EH (cell line): ENCODE measurements at places on chromosomes 4 and X.

GRCh38 chr4:166091912-166092510 lies 219.0 kb downstream of the TLL1 start:
- peak; percentile 57 for DNase-seq

DNA sequence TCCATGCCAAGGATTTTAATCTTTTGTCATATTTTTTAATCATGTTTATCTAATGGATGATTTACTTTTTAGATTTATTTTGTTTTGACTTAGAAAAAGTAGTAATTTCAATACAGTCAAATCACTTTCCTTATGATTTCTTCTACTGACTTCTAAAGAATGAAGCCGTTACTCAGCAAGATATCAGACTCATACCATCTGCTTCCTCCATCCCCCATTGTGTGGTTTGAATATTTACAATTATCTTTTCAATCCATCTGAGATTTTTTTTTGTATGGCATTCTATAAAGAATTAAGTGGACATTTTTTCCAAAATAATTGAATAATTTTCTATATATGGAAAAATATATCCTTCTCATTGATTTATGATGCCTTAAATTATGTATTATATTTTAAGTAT lies 565.4 kb upstream of the ATOH1 start:
- DNase-seq = no peak

DNA sequence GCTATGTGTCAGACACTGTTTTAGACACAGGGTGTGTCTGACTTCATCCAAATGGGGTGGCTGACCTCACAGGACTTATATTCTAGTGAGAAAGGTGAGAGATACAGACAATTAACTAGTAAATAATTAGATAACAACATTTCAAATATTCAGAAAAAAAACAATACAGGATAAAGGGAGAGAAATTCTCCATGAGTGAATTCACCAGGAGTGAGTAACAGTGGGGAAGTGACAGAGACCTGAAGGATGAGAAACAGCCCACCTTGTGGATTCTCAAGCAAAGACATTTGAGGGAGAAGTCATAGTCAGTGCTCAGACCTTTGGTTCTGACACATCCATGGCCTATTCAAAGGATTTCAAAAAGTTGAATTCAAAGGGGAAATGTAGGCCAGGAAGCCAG lies 627.9 kb downstream of the IQCM start:
- DNase-seq = no peak

GRCh38 chr4:77538574-77539157 lies 67.0 kb upstream of the CXCL13 start:
- no peak for DNase-seq

DNA sequence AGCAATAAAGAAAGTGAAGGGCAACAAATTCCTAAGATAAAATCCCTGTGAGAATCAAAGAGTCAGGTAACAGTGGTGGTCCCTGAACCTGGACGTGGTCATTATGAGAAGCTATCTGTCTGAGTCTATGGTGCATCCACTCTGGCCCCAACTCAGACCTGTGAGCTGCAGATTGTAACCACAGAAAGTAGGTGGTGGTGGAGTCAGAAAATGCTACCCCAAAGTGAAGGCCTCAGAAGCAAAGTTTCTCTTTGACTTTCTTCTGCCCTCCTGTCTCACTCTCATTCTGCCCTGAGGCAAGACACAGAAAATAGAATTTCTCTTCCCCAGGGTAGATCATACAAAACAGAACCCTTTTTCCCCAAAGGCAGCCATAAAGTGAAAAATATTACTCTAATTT lies 84.1 kb upstream of the NEIL3 start:
- DNase-seq = no peak

DNA sequence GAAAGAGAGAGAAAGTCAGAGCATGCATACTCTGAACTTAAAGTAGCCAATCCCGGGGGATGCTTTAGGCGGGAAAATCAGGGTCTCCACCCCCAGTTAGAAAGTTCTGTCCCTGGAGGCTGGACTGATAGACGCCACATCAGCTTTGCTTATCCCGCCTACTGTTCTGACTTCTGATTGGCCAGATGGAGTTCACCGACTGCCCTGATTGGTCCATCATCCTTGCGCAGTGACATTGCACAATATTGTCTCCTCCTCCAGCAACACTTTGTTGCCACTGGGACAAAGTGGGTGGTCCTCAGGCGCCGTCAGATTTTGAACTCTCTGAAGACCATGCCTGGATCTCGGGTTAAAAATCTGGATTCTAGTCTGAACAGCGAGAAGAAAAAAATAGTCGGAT lies 50.3 kb downstream of the SSX3 start:
- no peak for DNase-seq

DNA sequence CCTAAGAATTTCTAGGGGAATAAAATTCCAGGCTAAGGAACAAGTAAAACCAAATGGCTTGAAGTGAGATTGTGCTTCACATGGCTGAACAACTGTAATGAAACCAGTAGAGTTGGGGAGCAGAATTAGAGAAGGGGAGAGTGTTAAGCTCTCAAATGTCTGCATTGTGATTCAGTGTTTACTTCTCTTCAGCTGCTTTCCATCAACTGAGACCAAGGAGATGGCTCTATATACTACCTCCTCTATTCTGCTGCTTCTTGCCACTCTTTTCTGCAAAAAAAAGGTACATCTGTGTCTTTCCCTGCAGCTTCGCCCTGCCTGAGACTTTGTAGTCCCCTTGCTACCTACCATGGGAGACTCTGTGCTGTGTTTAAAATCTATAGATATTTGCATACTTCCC lies 73.5 kb downstream of the WDFY3 start:
- DNase-seq = no peak

DNA sequence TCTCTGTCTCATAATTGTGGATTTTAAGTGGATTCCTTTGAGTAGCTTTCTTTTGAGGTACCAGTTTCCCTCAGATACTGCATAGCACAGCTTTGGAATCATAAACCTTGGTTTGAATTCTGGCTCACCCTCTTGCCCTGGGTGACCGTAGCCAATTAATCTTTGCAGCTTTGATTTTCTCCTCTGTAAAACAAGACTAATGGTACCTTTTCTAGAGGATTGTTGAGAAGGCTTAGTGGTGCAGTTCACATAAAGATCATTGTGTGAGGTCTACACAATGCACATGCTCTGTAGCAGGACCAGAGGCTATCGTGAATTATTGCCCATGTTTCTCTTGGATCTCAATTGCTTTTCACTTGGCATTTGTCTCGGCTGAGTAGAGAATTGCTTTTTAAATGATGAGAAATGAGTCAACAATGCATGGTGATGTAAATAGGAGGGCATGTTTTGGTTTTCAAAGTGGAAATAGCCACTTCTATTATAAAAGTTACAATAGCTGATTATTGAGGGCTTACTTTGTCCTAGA lies 47.9 kb downstream of the TMEM131L start:
- DNase-seq = peak; percentile 85

- peak; percentile 82 for DNase-seq
Observed at GRCh38 chr4:88352062-88352740, 26.5 kb upstream of the HERC6 start.

GRCh38 chr4:100557306-100557705 lies 39.5 kb upstream of the EMCN start:
- DNase-seq = no peak

- no peak for DNase-seq
Observed at GRCh38 chrX:96756491-96756890, 71.8 kb downstream of the DIAPH2 start.

DNA sequence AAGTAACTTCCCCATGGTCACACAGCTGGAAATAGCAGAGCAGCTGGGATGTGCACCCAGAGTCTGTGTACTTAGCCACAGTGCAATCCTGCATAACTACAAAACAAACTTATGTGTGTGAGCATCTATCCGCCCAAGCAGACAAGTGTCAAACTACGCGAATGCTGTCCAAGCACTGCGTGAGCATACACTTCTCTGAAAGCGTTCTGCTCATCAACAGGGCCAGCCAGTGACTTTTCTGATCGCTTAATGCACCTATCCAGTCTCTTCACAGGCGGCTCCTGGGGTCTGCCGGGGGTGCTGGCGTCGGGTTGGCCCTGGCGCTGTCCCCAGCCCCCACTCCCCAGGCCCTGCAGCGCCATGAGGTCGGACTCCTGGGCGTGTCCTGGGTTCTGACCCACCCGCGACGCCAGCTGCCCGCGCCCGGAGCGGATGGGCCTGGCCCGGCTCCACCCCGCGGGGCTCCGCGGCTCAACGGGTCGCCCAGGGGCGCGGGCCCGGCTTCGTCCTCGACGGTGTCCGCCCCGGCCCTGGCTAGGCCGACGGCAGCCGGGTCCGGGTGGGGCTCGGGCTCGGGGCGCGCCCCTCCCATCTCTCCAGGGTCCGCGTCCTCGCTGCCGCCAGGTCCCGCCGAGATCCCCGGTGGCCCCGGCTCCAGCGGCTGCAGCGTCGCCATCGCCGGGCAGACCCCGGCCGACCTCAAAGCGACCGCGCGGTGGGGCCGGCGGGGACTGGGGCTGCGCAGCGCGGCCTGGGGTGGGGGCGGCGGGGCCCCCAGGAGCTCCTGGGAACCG lies 1.3 kb upstream of the ZNF141 start:
- no peak for DNase-seq

DNA sequence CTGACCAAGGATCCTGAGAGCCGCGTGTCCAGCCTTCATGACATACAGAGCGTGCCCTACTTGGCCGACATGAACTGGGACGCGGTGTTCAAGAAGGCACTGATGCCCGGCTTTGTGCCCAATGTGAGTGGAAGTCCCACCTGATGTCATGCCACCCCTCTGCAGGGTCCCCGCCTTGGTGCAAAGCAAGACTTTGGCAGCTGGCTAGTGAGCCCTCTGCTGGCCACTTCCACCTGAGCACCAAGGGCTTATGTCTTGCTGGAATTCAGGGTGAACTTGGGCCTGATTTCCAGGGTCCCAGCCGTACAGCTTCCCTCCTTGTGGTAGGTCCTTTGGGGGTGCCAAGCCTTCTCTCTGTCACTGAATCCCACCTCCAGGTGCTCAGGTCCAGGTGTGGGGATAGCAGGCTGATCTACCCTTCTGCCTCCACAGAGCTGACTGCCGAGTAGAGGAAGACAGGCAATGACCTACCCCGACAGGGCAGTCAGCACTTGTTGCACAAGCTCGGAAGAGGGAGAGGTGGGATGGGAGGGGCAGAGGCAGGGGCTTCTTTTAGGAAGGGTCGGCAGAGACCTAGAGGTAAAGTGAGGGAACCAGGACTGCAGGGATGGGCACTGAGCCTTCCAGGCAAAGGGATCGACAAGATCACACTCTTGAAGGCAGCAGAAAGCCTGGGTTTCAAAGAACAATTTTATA lies 248.1 kb downstream of the EVC2 start:
- DNase-seq = peak; percentile 47

GRCh38 chrX:44494357-44494756 lies 48.3 kb downstream of the FUNDC1 start:
- DNase-seq = no peak

DNA sequence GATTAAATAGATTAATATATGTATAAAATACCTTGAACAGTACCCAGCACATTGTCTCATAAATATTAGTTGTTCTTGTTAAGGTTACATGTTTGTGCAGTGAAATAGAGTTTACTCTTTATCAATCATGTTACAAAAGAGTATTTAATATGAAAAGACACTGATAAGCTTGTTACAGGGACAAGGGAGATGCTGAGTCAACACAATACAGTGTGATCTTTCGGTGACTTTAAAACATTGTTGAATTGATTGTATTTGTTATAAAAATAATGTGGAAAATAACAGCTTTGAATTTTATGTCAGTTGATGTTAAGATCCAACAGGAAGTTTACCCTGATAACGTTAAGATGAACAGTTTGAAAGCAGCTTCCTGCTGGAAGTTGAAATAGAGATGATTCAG lies 1.4 kb upstream of the WDR13 start:
- no peak for DNase-seq

- DNase-seq = no peak
Observed at GRCh38 chr4:145861336-145862318, 77.0 kb downstream of the ZNF827 start.

- peak; percentile 33 for DNase-seq
Observed at GRCh38 chrX:72274526-72274925, 2.5 kb downstream of the RPS4X start.

DNA sequence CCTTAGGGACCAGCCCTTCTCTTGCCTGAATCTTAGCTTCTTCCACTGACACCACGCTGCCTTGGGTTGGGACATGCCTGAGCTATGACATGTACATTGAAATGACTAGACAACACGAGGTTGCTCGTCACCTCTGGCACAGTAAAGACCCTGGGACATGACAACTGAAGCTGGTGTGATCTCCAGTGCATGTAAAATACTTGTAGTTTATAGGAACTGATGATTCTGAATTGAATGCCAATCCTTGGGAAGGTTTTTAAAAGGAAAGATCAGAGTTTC lies 100.7 kb upstream of the PGRMC2 start:
- peak; percentile 45 for DNase-seq

- DNase-seq = peak; percentile 1
Observed at GRCh38 chrX:84737471-84737871, 235.2 kb upstream of the HDX start.

- DNase-seq = no peak
Observed at GRCh38 chr4:111813555-111814140, 331.6 kb upstream of the FAM241A start.

DNA sequence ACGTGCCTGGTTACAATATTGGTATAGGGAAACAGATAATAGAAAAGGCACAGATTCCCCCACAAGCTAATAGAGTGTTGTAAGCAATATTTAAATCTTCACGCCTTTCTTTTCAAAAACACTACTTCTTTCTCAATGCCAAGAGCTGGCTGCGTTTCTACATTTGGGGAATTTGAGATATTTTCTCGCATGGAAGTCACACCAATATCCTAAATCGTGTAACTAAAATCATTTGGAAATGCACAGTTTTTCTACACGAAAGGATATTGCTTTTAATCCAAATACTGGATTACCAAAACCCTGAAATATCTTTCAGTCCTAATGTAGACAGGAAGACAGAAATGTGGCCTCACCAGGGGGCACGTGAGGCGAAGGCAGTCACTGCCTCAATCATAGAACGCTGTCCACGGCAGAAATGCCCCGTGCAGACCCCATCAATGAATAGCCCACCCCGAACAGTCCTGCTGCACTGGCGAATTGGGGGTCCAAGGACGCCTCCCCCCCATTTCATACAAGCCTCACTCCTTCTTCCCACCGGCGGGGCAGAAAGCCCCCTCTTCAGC lies 106.6 kb downstream of the NSUN7 start:
- no peak for DNase-seq

- no peak for DNase-seq
Observed at GRCh38 chr4:11544211-11544610, 115.5 kb upstream of the HS3ST1 start.

DNA sequence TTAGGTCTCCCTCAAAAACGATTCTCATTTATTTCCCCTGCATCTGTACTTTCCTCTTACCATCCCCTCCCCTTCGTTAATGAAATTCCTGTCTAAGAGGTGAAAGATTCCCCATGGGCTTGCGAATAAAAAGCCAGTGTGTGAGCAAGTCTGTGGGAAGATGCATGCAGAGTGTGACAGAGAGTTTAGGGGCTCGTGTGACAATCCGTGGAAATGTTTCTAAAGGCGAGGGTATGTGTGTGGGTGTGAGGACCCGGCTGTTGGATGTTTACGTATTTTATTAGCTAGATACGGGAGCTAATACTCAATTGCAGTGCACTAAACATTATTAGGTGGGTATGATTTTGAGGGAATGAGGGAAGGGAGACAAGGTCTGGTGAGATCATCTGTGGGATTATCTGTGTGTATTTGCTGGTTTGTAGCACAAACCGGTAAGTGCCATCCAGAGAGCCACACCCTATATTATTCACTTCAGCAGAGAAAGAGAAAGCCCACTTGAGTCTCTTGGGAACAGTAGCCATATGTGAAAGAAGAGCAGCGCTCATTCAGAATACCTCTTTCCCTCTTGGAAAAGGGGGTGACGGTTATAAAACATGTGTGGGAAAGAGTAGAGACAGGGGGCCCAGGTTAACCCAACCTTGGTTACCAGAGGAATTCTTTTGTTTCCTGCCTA lies 893 bp upstream of the HOPX start:
- no peak for DNase-seq

- no peak for DNase-seq
Observed at GRCh38 chrX:123713434-123713833, 19.4 kb downstream of the THOC2 start.
